ENCODE measurements at places on chromosomes 2 and 18.

DNA sequence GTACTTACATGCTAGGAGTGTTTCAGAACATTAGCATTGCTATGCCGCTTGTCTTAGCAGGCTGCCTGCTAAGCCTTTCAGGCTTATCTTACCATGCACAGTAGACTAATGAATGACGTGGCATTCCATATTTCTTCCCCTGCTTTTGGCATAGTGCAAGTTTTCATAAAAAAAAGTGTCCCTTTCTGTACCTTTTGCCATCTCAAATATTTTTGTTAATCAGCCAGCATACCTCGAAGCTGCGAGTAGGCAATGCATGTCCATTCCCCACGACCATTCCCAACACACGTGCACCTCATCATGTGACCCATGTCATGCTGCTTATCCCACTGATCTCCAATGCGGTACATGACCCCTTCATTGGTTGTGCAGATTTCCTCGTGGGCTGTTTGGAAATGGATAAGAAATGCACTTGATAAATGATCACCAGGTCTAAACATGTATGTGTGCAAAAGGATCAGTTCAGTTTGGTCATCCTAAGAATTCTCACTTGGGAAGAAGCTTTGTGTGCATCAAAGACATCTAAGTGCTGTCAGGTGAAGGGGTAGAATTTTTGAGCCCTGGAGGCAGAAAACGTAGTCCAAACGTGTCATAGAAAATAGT is 13.9 kb downstream of the FN1 start:
- DNase-seq, result no peak

GRCh38 chr18:23387265-23387664 is 65.8 kb upstream of the RIOK3 start:
- no peak for DNase-seq

DNA sequence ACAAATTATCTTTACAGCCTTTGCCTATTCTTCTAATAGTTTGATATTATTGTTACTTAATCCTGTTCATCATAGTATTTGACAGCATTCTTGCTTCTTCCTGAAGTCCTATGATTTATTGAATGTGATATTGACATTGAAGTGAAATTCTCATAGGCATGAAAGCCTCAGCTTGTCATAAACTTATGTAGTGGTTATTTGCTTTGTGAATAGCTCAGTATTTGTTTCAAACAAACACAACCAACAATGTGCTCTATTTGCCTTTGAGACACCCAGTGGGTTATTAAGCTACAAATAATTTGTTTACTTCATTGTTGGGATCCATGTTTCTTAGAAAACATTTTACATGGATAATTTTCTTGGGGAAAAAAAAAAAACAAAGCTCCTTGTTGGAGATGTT is 57.2 kb downstream of the TTC39C start:
- no peak for DNase-seq

- no peak for DNase-seq
These were observed 24.3 kb downstream of the UPP2 start for GRCh38 chr2:158125756-158126498.

GRCh38 chr2:237201461-237202287 is 116.0 kb downstream of the COPS8 start:
- no peak for DNase-seq

DNA sequence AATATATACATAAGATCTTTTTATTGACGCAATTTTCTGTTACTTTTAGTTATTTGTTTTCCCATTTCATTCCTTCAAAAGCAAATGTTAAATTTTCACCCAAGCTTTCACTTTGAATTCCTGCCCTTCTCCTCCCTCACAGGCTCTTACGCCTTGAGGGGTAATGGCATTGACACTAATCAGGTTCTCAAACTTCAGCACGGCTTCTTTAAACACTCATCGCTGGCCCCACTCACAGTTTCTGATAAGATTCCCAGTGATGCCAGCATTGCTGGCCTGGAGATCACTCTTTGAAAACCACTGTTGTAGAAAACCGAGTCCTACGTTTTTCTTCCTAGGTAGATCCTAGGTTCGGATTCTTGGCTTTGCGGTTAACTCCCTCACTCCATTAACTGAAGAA is 105.6 kb upstream of the EPB41L3 start:
- DNase-seq, result no peak

- no peak for DNase-seq
These were observed 126.7 kb downstream of the ARHGAP15 start for GRCh38 chr2:143255899-143256298.

DNA sequence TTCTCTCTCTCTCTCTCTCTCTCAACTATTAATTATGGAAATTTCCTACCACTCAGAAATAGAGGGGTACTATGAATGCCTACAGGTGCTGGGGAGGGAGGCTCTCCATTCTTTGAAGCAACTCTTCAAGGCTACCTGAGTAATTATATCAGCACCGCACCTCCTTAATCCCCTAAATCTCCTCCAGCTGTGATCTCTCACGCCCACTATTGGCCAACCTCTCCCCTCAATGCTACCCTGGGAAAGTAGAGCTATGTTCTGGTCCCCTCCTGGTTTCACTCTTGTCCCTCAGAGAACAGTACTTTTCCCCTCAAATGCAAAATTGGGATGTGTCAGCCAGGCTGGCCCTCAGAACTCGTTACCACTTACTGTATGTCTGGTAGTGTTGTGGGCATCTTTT is 1.6 kb downstream of the MOCOS start:
- DNase-seq, result no peak

- DNase-seq, result no peak
These were observed 1.5 kb downstream of the EXOC6B start for GRCh38 chr2:72824224-72824842.

GRCh38 chr2:164992818-164993217 is 37.5 kb upstream of the SLC38A11 start:
- DNase-seq, result peak; percentile 79

DNA sequence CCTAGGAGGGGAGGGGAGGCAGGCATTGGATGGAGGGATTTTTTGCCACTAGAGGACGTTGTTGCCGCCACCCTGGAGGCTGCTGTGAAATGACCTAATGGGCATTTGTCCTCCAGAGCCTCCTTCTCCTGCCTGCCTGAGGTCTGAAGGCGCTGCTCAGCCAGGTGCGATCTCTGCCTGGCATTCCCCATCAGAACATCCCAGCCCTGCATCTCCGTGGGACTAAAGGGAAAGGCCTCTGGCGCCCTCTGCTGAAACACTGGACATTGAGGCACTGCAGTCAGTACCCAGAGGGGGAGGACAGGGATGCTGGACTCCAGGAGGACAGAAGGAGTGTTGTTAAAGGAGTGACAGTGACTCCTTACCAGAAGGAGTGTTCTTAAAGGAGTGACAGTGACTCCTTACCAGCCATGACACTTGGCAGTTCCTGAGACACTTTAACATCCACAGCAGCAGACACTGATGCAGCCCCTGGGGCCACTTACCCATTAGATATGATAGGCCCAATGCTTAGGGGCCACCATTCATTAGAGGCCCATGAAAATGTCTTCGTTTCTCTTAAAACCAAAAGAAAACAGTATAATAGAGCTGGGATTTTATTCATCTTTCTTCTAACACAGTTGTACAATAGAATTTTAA is 17.0 kb downstream of the THNSL2 start:
- peak; percentile 43 for DNase-seq

DNA sequence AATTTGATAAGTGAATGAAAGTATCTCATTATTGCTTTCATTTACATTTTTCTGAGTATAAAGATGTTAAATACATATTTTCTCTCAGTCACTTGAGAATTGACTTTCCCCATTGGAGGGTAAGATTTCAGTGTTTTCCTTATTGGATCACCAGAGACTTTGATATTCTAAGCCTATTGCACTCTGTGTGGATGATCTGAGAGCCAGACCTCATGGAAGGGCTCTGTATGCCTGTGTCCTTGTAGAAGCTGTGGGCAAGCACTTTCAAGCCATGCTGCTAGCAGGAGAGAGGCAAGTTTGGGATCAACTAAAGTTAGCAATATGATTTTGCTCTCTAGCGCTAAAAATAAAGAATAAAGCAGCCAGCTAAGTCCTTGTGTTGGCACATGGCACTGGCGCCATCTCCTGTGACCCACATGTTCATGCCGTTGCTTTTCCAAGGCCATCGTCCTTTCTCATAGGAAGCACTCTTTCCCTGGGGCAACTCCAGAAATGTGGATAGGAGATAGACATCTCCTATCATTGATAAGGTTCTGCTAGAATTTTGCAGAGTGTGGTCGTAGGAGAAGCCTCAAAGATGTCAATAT is 72.6 kb downstream of the AOX1 start:
- DNase-seq, result no peak

DNA sequence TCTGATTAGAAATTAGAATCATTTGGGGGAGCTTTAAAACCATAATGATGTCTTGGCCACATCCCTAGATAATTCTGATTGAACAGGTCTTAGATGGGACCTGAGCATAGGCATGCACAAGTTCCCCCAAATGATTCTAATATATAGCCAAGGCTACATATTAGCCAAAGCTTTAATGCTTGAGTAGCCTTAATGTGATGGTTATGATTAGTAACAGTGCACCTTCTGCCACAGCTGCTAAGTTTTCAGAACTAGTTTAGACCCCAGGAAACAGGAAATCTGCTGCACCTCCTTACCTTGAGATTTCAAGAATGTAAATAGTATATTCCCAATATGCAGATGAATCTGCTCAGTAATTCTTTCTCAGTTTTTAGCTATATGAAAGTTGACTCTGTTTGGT is 119.8 kb downstream of the PTPN4 start:
- DNase-seq, result no peak

GRCh38 chr2:232489516-232490220 is 2.0 kb upstream of the ECEL1 start:
- no peak for DNase-seq

DNA sequence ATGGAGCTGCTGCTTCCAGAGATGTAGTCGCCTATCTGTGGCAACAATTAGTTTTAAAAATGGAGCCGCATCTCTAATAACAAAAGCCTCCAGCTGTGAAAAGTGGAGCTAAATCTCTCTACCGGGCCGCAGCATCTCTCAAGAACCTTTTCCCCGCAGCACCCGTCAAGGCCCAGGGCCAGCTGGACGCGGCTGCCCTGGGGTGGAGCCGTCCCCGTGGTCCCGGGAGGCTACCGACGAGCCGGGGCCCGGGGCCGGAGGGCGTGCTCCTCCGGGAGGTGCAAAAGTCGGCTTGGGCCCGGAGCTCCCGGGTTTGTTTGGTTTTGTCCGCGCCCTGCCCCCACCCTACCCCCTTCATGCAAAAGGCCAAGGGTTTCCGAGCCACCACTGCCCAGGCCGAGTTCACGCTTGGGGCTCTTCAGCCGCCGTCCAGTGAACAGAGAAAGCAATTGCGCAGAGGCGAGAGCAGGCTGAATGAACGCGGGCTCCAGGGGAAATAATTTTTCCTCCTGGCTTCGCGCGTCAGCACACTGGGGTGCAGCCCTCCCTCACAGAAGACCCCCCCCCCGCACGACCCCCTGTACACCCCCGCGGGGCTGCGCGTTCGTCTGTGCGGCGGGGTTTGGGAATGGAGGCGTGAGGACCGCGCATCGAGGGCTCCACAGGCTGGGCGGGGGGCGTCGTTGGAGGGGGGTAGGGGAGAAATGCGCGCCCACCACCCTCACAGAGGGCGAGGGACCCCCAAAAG is 557 bp upstream of the GREB1L start:
- no peak for DNase-seq

- no peak for DNase-seq
These were observed 9.9 kb upstream of the PRELID3A start for GRCh38 chr18:12397793-12398192.

GRCh38 chr18:67179726-67180125 is 336.8 kb downstream of the DSEL start:
- no peak for DNase-seq

GRCh38 chr2:126634273-126634861 is 21.6 kb upstream of the GYPC start:
- DNase-seq, result no peak

DNA sequence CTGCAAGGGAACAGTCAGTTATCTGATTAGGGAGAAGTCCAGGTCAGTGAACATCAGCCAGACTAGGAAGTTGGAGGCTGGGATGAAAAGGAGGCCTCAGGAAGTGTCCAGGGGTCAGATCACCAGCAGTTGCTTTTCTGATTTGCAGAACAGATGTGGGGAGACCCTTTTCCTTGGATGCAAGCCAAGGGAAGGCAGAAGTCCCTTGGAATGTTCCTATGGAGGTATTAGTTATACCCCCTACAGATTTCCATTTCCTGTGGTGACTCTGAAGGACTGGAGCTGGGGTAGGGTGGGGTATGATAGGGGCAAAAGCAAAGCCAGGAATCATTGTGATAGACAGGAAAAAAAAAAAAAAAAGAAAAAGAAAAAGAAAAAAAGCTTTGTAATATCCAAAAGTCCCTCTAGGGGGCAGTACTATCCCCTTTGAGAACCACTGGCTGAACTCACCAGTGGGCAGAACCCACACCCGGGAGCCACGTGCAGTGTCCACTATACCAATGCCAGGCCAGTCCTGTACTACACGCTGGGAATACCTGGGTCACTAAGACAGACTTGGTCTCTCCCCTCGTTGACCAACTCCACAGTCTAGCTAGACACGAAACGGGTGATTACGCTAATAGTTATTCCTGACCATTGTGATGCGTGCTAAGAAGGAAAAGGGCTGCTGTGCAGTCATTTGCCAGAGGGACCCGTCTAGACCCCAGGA is 7.4 kb downstream of the DYSF start:
- peak; percentile 15 for DNase-seq

DNA sequence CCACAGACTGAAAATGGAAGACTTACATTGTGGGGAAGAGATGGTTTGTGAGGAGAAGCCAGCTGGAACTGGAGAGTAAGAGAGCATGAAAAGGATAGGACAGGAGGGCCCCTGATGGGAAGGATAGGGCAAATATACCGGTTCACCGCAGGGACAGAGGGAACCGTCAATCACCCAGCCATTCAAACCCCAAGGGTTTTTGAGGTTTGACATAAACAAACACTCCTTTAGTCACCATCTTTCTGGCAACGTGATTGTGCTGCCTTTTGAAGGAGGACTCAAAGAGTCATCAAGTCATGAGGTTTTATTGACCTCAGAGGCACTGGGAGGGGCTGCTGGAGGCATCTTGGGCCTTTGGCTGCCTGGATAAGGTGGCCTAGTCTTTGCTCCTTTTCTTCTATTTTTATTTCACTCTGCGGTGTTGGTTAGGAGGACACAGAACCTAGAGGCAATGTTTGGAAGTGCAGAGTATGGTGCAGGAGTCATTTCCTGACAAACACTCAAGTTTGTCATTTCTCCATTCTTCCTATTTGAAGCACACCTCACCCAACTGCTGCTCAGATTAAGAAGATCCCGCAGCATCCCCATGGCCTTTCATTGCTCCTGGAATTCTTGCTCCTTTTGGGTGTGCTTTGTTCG is 487.3 kb upstream of the SPRED2 start:
- no peak for DNase-seq

DNA sequence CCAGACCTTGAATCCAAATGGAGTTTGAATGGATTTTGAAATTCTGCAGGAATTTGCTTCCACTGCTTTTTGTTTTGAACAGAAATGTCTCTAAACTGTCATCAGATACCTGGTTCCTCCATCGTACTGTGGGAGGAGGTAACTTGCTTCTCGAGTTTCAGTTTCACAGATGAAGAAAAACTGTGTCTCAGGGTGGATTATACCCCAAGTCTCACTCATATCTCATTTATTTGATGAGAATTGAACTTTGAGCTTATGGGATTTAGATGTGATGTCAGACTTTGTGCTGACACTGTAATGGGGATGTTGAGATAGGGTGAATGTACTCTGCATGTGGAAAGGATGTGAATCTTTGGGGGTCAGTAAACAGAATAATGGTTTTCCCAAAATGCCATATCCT is 107.5 kb downstream of the GORASP2 start:
- DNase-seq, result no peak

All from NCI-H460 (cell line).